ENCODE measurements at places on chromosomes 16 and 17.
A peak's percentile ranks its signal among the peaks of the same experiment; 100 is the strongest.

GRCh38 chr17:58577696-58578095 lies 63.3 kb upstream of the MTMR4 start:
- DNase-seq: peak; percentile 40

DNA sequence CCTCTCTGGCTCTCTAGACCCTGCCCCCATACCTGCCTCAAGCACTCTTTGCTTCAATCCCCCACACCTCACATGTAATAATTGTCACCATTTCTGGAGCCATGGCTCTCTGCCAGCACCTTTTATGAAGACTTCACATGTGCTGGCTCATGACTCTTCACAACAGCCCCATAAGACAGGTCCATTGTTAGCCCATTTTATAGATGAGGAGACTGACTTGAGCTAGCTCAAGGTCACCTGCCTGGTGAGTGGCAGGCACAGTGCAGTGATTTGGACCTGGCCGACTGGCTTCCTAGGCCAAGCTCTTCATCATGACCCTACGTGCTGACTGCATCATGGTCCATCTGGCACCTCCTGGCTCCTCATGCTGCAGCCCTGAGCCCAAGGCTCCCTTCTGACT lies 25.0 kb downstream of the FAM20A start:
- no peak for DNase-seq

DNA sequence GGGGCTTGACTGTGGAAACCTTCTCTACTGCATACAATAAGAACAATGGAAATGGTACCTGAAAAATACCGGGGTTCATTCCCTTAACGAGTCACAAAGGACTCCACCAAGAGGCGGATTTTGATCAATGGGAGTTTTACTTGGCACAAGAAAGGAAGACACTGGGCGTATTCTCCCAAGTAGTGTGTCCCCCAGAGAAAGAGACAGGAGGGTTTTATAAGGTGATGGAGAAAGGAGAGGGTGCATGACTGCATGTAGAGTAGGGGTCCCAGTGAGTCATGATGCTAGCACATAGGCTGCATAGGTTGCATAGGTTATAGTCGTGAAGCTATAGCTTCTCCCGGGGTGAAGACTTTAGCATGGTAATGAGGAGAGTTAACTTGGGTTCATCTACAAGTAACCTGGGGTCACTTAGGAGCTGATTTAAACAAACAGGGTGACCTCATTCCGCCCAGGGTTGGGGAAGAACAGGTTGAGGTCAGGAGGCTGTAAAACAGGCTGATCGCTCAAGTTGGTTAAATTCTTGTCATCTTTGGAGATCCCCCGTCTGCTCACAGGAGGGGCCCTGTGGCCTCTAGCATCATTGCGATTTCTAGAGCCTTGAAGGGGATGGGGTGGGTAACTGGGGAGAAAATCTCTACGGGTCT lies 1.5 kb downstream of the MPV17L start:
- no peak for DNase-seq

DNA sequence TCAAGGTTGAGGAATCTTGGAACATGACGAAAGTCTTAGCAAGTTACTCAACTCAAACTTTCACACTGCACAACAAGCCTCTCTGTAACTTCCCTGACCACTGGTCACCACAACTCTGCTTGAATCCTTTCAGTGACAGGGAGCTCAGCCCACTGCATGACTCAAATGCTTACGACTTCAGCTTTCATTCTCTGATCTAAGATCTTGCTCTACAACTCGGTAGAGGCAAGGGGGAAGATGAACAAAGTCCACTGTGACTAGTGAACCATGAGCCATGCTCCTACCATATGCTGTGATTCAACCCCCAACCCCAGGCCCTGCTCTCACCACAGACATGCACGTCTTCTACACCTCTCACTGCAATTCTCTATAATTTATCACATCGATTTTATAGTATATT lies 160.9 kb downstream of the SLC39A11 start:
- no peak for DNase-seq

GRCh38 chr16:28326881-28327610 lies 34.7 kb downstream of the SBK1 start:
- DNase-seq: peak; percentile 60

DNA sequence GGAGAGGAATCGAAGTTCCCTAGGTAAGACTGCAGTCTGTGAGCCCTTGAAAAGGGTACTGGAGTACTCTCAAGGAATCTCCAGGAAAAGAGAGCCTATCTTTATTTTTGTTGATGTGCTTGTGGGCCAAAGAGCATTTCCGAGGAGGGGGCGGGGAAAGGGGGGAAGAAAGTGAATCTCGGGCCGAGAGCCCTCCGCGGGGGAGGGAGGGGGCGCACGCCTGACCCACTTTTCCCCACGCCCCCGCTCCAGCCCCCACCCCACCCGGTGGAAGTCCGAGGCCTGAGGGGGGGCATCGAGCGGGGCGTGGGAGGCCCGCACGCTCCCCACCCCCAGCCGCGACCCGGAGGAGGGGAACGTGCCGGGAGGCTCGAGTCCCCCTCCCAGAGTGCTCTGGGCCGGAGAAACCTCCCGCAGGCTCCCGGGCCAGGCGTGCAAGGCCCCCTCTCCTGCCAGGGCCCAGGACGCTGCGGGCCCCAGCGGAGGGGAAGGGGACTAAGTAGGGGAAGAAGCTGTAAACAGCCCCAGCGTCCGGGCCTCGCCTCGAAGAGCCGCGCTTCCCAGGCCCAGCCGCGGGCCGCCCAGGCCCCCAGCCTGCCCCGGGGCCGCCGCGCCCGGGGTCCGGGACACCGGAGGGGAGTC lies 444 bp downstream of the HELZ start:
- DNase-seq: no peak

DNA sequence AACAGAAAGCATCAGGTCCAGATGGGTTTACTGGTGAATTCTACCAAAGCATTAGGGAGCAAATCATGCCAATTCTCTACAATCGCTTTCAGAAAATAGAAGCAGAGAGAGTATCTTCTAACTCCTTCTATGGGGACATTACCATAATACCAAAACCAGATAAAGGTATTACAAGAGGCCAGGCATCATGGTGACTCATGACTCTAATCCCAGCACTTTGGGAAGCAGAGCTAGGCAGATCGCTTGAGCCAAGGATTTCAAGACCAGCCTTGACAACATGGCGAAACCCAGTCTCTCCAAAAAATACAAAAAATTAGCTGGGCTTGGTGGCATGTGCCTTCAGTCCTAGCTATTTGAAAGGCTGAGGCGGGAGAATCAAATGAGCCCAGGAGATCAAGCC lies 23.0 kb downstream of the HBQ1 start:
- no peak for DNase-seq

DNA sequence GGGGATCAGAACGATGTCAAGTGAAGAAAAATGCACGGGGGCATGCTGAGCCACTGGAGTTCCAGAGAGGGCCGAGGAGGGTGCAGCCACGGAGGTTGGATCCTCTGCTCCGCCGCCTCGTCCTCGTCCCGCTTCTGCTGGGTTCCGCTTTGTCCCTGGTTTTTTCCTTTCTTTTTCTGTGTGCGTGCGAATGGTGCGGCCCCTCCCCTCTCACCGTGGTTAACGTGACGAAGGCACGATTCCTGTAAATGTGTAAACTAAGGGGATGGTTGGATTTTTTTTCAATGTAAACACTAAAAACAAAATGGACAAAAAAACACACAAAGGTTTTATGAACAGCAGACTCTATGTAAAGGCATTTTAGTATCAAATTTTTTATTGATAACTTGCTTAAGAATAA lies 46.7 kb downstream of the ACTG1 start:
- no peak for DNase-seq

DNA sequence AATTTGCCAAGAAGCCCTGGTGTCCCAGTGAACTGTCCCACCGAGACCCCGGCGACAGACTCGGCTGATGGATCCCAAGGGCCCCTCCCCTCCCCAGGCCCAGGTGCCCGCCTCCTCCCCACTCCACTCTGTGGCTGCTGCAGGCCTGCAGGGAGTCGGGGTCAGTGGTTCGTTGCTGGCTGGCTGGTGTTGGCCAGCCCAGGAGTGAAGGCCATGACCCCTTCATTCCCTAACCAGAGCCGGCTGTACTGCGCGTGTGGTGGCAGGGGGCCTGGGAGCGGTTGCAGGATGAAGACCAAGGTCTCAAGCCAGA lies 9.2 kb upstream of the TBX2 start:
- DNase-seq: no peak

- DNase-seq: peak; percentile 93
These were observed 5.8 kb downstream of the ZG16B start for GRCh38 chr16:2835638-2836493.

DNA sequence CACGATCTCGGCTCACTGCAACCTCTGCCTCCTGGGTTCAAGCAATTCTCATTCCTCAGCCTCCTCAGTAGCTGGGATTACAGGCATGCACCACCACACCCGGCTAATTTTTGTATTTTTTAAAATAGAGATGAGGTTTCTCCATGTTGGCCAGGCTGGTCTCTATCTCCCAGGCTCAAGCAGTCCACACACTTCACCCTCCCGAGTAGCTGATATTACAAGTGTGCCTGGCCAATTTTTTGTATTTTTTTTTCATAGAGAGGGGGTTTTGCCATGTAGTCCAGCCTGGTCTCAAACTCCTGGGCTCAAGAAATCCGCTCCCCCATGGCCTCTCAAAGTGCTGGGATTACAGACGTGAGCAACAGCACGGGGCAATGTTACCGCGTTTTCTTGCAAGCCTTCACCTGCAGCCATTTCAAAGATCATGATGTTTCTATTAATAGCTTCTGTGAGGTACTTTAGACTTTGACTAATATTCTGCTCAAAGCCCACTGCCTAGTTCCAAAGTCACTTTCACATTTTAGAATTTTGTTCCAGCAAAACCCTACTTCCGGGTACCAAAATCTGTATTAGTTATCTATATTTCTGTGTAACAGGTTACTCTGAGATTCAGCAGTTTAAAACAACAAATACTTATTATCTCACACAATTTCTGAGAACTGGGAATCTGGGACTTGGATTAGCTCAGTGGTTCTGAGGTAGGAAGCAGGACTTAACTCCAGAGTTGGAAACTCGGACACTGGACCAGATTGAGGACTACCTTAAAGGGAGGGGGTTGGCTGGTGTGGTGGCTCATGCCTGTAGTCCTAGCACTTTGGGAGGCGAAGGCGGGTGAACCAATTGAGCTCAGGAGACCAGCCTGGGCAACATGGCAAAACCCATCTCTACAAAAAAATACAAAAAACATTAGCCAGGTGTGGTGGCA lies 12.0 kb upstream of the MED13 start:
- DNase-seq: no peak

DNA sequence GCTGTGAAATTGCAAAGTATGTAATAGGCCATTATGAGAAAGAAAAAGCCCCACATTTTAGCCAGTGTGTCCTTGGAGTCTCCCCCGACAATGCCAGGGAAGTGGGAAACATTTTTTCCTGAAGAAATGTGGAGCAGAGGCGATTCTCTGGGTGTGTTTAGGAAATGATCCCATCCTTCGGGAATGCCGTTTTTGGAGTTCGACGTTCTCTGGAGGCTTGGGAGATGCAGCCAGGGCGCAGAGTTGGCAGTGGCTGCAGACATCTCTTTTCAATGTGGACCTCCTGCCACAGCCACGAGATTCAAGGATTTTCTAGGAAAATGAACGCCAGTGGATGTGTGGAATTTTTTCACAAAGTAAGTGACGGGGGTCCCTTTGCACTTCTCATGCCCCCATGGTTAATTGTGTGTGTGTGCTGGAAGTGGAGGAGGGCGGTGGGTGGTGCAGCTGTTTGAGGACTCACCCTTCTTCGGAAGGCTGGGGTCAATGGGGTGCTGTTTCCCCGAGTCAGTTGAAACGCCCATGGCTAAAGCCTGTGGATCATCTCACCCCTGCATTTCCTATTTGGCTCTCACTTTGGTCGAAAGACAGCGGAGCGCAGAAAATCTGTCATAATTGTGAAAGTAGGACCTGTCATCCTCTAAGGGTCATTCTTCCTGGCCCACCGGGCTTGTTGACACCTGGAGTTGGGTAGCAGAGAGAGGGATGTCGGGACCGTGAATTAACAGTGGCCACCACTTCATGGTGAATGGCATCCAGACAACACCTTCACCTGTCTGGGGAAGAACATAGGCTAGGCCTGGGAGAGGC lies 73.2 kb downstream of the CMIP start:
- DNase-seq: peak; percentile 64

DNA sequence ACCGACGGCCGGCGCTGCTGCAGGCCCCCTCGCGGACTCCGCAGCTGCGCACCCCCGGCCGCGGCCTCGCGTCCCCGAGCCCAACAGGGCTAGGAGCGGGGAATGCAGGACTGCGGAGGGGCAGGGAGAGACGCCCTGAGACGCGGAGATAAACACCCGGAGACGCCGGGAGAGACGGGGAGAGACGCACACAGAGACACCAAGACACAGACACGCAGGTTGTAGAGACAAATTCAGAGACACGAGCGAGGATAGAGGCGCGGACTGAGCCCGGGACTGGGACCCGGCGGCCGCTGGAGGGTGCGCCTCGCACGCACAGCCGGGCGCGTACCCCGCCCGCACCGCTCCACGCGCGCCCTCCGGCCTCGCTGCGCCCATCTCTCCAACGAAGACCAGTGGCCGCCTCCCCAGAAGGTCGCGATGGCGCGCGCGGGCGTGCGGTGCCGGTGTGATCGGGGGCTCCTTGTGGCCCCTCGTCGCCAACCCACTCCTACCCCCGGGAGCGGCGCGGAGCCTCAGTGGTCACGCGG lies 902 bp downstream of the STAC2 start:
- DNase-seq: no peak

GRCh38 chr17:82241926-82242697 lies 13.3 kb downstream of the SLC16A3 start:
- no peak for DNase-seq

DNA sequence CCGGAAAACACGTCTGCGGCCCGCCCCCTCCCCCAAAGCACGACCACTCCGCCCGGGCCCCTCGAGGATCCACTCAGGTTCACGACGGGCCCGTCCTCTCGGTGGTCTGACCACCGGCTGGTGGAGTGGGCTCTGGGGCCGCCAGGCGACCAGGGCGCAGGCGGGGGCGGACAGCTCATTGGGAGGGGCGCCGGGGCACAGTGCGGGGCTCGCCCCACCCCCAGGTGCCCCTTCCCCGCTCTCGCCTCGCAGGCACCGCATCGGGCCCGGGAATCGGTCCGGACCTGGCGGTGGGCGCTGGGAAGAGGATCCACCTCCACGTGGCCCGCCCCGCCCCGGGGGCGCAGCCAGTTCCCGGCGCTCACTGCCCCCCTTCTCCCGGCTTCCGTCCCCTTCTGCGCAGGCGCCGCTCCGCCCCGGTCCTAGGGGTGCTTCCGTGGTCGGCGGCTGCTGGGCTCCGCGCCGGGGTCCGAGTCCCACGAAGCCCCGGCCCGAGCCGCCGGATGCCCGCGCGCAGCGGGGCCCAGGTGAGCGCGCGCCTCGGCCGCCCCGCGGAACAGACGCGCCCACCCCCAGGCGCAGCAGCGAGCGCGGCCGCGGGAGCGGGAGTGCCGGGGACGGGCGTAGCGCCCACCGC lies at the start of gene MPG:
Gene MPG (plus strand): TSS at position 419 of the 637 bp plus-strand sequence. CDS start 85 bp downstream, at position 504.
- no peak for DNase-seq

DNA sequence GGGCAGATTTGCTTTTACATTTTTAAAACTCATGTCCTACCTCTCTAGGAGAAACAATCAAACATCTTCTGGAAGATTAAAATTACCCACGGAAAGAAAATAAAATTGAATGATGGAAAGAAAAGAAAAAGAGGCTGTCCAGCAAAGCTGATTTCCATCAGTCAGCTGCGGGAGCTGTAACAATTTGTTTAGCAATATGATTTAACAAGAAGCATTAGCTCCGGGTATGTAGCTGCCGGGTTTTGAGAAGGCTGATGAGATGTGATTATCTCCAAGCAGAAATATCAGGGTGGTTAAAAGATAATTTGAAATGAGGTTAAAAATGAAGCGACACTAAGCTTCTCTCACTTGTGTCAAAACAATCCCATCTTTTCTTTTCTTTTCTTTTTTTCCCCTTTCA lies 608.9 kb upstream of the SALL1 start:
- no peak for DNase-seq
